ENCODE measurements at places on chromosomes 3 and 15.

- no peak for DNase-seq
These were observed 66.2 kb downstream of the HES1 start for GRCh38 chr3:194201953-194202666.

DNA sequence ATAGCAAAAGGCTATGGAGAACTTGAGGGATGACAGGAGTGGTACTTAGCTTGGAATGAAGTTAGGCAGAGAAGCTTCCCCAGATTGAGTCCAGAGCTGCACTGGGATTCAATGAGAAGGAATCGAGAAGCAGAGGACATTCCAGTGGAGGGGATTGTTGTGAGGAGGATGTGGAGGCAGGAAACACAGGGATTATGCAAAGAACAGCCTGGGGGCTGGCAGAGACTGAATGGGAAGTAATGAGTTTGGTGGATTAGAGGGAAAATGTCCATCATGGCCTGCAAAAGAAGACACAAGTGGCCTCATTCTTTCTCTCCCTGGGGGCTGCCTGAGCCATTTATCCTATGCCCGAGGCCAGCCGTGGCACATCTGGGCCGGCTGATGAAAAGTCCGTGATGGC lies 20.5 kb upstream of the SCN10A start:
- DNase-seq = no peak

GRCh38 chr3:52254608-52255007 lies 9.0 kb downstream of the PPM1M start:
- DNase-seq = no peak

GRCh38 chr15:91759560-91759959 lies 93.9 kb upstream of the SLCO3A1 start:
- DNase-seq = no peak

GRCh38 chr15:36501063-36501678 lies 78.3 kb upstream of the CDIN1 start:
- no peak for DNase-seq

DNA sequence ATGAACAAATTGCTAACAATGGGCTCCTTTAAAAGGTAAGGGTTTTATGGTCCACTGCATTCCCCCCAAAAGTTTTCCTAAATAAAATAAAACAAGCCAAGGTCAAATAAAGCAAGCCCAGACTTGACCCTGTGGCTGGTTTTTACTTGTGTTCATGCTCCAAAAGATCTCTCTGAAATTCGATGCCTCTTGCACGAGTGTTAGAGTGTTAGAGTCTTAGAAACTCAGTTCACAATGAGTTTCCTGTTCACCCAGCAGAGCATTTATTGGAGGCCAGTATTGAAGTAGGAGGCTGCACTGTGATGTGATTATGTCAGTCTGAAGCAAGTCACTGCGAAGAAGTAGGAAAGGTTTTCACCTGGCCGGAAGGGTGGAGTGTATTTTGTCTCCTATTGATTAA lies 59.9 kb upstream of the LRTM1 start:
- DNase-seq = no peak

DNA sequence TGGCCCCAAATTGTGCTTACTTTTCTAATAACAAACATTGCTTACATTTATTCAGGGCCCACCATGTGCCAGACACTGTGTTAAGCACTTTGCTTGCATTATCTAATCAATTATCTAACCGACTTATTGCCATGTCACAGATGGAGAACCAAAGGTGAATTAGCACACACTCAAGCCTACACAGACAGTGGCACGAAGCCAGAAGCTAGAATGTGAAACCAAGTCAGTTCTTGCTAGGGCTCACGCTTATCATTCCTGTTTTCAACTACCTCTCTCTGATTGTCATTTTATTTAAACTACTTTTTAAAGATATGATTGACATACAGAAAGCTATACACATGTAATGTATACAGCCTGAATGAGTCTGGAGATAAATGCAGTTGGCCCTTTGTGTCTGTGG lies 215.7 kb upstream of the CFAP20DC start:
- no peak for DNase-seq

GRCh38 chr15:34737477-34737876 lies 17.3 kb downstream of the GJD2 start:
- DNase-seq = no peak

DNA sequence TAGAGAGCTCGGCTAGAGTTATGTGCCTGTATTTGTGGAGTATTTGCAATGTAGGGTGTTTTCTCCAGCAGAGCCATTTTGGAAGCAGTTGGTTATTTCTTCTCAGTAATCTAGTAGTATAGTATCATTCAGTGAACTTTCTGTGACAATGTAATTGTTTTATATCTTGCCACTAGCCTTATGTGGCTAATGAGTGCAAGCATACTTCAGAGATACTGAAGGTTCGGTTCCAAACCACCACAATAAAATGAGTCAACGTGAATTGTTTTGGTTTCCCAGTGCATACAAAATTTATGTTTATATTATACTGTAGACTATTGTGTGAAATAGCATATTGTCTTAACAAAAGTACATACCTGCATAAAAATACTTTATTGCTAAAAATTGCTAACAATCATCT lies 286.9 kb upstream of the TBL1XR1 start:
- DNase-seq = no peak
